IMR-90 (cell line): ENCODE measurements at places on chromosomes 3 and 15. TPM values are rescaled to one million over a fixed set of nuclear protein-coding genes. Genes with fewer than 3 reads are reported as not detected.

- no peak for DNase-seq
Observed at GRCh38 chr15:92707880-92708551, 52.4 kb upstream of the FAM174B start.

DNA sequence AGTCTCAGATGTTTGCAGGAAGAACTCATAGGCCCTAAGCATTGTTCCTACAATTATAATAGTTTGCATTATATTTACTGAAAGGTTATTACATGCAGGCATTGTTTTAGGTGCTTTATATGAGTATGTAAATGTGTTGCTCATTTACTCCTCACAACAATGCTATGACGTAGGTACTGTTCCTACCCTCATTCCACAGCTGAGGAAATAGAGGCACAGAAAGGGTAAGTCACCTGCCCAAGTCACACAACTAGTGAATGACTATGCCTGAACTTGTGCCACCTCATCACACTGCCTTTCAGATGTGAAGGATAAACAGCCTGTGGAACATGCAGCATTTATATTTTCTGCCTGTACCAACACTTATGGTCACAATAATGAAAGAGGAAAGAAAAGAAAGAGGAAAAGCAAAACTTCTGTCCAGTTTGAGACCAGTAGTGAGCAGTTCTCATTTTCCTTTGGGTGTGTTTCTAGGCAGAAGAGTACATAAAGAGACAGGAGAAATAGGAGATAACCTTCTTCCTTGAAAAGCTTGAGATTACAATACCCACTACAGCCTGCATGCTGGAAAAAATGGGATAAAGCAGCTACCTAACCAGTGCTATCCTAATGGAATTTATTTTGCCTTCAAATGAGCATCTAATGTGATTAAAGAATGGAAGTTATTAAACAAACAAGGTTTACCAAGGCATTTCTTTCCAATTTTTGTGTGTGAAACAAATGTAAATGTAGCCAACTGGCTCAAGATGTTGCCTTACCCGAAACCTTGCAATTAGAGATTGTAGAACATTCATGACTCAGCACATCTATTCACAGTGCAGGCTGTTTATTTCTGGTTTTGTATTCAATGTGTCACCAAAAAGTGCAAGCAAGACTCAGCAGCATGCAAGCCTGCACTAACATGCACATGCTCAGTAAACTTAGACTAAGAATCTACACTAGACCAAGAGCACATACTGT is 20.5 kb upstream of the ENTPD3 start:
- DNase-seq, result peak; percentile 3

GRCh38 chr3:43915546-43915945 is 224.8 kb downstream of the ABHD5 start:
- no peak for DNase-seq

- no peak for DNase-seq
Observed at GRCh38 chr3:123637131-123637530, 52.3 kb upstream of the HACD2 start.

DNA sequence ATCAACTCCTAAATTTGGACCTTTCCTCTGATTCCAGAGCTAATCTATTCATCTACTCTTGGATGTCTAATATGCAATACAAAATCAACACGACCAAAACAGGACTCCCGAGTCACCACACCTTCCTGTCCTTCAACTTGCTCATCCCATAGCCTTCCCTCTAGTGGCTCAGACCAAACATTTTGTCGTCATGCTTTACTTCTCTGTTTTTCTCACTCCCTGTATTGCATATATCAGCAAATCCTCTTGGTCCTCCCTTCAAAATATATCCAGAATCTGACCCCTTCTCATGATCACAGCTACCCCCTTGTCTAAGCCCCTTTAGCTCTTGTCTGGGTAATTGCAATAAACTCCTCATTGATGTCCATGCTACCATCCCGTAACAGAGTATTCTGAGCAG is 30.5 kb upstream of the DCP1A start:
- no peak for DNase-seq

DNA sequence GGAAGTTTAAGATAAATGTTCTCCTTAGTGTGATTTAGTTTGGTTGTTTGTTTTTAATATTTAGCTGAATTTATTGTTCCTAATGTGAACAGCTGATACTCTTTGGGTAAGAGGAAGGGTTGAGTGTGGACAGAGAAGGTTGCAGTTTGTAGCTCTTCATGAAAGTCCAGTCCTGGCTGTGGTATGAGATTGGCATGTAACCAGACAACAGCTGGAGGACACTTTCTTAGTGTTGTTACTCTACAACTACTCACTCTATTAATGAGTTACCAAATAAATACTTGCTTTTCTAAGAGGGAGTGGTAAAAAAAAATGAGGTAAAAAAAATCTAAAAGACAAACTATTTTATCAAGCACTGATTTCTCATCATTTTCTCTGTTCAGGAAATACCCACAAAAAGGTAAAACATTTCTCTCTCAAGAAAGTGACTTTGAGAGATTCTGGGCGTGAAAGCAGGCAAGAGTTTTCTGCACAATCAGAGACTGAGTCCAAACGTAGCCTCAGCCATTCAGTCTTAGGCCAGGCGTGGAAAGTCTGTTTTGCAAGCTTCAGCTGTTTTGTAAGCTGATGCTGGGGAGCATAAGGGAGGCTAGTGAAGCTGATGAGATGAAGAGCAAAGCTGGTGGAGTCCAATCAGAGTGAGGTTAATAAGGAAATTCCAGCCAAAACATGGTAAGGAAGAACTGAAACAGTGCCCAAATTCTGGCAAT is 138.5 kb upstream of the ARPP21 start:
- no peak for DNase-seq

- DNase-seq, result no peak
Observed at GRCh38 chr3:16888785-16889607, 4.2 kb downstream of the PLCL2 start.

- peak; percentile 22 for DNase-seq
Observed at GRCh38 chr3:46848271-46849044, 14.8 kb downstream of the MYL3 start.

DNA sequence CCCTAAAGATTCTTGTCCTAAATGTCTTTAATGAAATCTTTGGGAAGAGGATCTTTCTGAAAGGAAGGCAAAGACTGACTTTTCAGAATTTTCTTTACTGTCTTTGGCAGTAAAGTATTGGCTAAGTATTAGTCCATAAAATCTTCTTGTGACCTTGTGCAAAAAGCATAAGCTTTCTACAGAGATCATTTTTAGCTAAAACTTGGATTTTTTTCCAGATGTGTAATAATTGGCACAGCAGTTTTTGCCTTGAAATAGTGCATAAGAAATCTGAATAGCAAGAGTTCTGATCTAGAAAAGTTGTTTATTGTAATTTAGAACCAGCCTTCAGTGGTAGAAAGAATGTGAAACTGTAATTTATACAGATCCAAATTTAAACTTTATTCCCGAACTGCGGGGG is 122.8 kb upstream of the CGNL1 start:
- no peak for DNase-seq

The CERS3 gene
- not detected in 2 replicates for total RNA-seq

The GOLGA6L10 gene
- total RNA-seq, result under 0.01 and 0.28 TPM in 2 replicates

The RASGRP1 gene
- 1.9 and 3.2 TPM in 2 replicates for total RNA-seq

The TTLL13 gene
- not detected in 2 replicates for total RNA-seq

The ITIH4 gene
- 0.28 and 0.36 TPM in 2 replicates for total RNA-seq
